AG09319 (cell line): ENCODE measurements at places on chromosomes 2 and 18.

DNA sequence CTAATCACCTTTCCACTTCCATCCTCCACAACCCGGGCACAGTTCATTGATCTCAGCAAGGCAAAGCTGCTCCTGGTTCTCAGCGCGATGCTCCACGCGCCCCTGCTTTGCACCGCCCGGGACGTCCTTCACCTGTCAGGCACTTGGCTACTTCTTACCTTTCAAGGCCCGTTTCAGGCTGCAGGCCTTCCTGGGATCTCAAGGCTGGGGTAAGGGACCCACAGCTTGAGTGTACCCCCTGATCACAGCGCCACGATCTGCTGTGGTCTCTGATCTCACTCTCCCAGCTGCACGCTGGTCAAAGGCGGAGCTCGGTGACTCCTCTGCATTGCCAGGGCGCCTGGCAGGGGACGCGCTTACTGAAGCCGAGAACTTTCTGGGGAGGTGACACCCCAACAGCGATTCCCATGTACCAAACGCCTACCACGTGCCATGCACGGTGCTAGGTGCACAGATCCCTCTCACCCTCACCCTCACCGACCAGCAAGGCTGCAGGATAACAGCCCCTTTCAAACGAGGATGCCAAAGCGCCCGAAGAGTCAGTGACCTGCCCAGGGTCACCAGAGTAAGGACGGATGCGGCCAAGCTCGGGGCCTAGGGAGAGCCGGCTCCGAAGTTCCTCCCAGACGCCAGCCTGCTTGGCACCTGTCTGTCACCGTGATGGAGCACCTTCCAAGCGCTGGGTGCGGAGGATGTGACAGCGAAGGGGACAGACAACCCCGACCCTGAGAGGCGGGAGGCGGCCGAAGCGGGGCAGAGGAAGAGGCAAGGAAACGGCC, 818 bp downstream of the ITGB1BP1 start:
- no peak for DNase-seq

GRCh38 chr2:69638630-69639029, 4.9 kb downstream of the AAK1 start:
- DNase-seq, result no peak

- no peak for DNase-seq
Measured at GRCh38 chr2:108278631-108279030, 10.1 kb upstream of the SULT1C2 start.

DNA sequence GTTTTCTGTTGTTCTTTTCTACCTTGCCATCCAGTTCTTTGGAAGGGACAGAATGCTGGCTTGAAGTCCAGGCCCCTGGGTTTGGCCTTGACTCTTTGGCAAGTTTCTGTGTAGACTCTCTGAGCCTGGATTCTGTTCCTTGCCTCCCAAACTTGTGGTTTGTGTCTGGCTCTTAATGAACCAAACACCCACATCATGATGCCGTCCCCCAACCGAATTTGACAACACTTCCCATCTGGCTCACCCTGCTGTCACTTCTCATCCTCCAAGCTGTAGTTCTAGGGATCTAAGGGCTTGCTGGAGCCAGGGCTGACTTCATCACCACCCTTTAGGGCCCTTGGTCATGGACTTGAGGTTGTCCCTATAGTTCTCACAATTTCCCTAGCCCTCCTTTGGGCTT, 68.9 kb upstream of the CELF4 start:
- DNase-seq, result no peak

DNA sequence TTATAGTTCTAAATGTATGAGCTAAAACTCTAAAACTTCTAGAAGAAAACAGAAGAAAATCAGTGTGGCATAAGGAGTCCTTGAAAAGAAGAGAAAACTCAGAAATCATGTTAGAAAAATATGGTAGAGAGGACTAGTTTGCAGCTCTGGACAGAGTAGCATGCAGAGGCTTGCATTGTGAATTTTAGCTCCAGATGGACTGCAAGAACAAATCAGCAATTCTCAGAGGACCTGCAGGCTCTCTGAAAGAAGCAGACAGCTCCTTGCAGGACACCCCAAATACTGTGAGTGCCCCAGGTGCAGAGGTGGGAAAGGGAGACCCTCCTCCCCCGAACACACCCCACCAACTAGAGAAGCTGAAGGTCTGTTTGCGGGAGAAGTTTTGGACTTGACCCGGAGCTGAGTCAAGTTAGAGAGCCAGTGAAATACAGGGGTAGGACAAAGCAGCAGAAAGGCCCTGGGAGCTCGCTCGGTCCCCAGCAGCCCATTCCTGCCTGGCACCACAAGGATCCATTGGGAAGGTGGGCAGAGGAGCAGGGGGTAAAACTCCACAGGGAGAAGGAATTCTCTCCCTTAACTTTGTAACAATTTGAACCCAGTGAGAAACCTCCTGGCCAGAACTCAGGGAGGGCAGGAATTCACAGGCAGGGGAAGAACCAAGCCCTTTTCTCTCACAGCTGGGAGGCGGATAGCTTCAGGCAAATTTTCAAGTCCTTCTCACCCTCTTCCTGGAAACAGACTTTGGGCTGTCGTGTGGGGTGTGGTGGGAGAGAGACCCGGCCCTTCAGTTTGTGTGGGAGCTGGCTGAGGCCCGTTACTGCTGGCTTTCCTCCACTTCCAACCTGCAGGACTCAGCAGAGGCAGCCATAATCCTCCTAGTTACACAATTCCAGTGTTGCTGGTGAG, 216.2 kb upstream of the SLC35G4 start:
- DNase-seq, result no peak

GRCh38 chr2:111618978-111619902, 264.8 kb downstream of the ANAPC1 start:
- DNase-seq, result no peak

DNA sequence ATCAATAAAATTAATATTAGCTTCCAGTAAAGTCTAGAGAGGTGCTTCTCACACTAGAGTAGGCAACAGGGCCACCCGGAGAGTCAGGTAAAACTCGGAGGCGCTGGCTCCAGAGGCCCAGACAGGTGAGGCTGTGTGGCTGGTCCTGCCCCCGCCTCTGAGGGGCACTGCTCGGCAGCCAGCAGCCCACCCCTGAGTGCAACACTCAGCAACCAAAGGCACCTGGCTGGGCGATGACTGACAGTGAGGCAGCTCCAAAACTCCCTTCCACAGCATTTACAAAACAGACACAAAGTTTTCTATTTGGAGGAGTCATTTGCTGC, 138.8 kb upstream of the ID2 start:
- no peak for DNase-seq

DNA sequence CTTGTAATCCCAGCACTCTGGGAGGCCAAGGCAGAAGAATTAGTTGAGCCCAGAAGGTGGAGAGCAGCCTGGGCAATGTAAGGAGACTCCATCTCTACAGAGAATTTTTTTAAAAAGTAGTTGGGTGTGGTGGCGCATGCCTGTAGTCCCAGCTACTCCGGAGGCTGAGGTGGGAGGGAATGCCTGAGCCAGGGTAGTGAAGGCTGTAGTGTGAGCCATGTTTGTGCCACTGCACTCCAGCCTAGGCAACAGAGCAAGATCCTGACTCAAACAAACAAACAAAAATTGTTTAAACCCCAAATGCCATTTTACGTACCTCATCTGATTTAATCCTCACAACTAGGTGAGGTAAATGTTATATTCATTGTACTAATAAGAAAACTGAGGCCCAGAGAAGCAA, 38.2 kb downstream of the LPIN2 start:
- DNase-seq, result no peak

GRCh38 chr18:68928762-68929675, 131.1 kb downstream of the CCDC102B start:
- DNase-seq, result no peak

GRCh38 chr2:85033388-85033787, 62.4 kb downstream of the KCMF1 start:
- DNase-seq, result no peak

DNA sequence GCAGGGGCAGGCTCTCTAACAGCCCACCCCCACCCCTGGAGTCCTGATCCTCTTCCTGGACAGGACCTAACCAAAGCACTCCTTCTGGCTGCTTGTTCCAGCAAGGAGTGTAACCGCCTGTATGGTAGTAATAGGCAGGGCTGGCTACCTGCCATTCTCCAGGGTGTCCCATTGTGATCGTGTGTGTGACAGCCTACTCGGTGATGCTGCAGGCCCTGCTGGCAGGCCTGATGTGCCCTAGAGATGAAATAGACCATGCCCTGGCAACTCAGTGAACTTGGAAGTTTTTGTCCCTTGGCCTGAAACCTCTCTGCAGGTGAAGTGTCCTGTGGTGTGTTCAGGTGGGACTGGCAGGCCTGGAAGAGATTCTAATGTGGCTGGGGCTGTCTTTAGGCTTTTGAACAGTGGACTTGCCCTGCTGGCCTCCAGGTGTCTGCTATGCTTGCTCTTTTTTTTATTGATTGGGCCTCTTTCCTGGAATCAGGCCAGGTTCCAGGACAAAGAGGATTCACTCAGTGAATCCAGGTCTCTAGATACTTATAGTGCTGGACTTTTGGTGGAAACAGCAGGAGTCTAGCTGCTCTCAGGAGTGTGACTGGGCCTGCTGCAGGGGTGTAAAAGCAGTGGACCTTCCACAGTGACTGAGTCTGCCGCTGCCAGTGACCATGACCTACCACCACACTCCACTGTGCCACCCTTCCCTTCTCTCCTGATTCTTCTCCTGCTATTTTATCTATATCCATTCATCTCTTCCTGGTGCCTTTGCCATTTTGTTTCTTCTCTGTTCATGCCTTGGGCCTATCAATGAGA, 132.1 kb downstream of the CTIF start:
- DNase-seq, result no peak

GRCh38 chr2:111632661-111633060, 251.3 kb downstream of the ANAPC1 start:
- no peak for DNase-seq

DNA sequence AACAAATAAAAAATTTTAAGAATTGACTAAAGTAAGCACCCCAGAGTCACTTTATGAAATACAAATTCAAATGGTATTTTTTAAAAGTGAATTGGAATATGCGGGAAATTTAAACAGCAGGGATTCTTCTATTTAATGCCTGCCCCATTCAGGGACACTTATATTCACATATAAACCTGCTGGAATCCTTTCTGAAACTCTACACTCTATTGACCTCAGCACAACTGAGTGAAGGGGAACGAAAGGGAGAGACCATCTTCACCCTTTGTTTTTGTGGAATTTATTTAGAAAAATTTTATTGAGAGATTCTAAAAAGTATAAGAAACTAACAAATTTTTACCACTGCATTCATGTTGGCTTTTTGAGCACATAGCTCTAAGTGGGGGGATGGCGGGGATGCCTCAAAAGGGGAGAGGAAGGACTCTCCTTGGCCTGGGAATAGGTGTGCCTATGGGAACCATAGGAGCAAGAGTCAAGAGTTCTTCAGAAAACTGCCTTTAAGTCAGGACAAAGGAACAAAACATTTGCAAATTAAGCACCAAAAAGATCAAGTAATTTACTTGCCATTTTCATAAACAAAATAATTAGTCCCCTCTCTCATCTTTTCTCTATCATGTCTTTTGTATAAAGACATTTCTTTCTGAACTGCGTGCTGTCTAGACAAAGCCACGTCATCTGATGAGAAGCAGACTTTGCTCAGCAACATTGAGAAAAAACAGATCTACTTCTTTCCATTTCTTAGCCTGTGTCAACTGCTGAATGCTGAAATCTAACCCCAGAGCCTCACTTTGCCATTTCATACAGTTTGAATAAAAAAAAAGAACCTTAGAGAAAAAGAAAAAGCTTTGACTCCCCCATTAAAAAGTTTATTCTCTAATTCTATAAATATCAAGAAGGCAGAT, 21.6 kb upstream of the FLACC1 start:
- DNase-seq, result no peak

GRCh38 chr2:217858519-217859491, 144.0 kb downstream of the TNS1 start:
- peak; percentile 87 for DNase-seq

DNA sequence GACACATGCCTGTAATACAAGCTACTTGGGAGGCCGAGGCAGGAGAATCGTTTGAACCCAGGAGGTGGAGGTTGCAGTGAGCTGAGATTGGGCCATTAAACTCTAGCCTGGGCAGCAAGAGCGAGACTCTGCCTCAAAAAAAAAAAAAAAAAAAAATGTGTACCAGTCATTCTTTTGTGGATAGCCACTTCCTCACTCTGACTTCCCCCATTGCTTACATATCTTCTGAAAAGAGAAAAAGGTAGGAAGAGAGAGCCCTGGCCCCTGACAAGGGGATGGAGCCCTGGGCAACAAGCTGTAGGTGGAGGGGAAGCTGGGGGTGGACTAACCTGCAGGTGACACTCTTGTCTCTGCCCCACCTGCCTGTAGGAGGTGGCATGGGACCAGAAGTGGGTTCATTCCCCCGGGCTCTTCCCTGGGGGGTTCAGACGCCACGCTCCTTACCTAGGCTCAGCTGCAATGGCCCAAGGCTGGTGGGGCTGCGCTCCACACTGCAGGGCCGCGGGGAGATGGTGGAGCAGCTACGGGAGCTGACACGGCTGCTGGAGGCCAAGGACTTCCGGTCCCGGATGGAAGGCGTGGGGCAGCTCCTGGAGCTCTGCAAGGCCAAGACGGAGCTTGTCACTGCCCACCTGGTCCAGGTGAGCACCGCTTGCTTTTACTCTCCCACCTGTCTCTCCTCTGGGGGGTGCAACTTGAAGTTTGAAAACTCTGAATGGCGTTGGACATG, 39.1 kb downstream of the PCARE start:
- no peak for DNase-seq

DNA sequence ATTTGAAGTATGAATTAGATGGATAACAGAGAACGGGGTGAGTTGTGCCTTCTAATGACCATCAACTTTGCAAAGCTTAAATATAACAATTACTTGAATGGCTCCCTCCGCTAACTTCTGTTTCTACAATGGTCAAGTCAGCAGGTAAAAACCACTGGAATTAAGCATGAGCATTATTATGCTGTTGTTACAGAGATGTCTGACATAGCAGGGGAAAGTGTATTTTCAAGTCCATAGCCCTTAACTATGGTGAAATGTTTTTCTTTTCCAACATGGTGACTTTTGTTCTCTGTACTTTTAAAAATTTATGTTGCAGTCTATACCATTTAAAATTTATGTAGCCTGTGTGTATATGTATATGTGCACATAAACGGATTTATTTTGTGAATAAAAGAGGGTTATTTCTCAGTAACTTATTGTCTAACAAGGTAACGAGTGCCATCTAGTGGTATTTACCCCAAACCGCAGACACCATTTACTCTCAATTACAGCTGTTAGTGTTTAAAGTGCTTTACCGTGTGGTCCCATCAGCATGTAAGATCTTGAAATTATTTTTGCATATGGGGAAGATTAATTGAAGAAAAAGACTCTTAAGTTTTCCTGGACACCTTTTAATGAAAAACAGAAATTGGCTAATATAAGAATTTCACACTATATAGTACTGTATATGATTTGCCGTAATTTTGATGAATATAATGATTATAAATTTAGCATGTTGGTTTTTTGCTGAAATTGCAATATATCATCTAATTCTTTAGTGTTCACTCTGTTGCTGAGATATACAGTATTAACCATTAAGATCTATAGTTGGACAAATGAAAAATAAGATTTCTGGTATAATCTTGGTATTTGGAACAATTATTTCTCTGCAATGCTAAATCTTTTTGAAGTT, 78.2 kb downstream of the UBE2E3 start:
- DNase-seq, result no peak

DNA sequence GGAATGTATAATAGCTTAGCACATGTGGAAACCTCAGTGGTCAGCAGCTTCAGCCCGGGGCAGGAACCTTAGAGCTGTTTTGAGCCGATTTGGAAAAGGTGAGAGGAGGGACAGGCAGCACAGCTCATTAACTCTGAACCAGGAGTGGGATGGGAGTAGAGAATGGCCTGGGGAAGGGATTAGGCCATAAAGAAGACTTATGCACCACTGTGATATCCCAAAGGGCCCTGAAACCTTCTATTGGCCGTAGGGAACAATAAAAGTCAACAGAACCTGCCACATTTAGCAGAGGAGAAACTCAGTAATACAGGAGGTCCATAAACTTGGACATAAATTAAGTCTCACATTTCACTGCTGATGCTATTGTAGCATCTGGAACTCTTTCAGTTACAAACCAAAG, 124.2 kb upstream of the REV1 start:
- no peak for DNase-seq
